ENCODE measurements at places on chromosomes 5 and 9. TPM values are rescaled to one million over a fixed set of nuclear protein-coding genes. Genes with fewer than 3 reads are reported as not detected.

DNA sequence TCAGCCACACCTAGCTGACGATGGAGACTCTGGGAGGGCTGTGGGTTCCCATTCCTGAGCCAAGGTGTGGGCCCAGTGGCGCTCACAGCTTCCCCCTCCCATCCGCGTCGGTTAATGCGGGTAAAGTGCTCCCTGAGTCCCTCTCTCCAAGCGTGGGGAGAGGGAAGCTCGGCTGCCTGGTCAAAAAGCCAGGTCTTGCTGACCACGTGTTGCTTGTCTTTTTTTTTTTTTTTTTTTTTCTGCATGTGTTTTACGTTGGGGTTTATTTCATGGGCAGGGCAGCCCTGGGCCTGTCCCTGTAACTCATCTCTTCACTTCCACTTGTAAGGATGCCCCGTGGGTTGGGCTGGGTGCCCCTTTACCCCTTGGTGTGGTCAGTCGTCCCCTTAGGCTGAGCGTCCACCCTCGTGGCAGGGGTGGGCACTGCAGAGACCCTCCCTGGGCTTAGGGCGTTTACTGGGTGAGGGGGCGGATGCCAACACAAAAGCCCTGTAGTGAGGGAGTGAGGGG, 11.9 kb downstream of the NKD2 start:
- DNase-seq, result no peak

ECM2 gene
- 16.3 TPM for total RNA-seq

GRCh38 chr9:129597355-129598088, 23.4 kb downstream of the C9orf50 start:
- peak; percentile 82 for DNase-seq

IL7R gene
- total RNA-seq, result 34.9 TPM

DNA sequence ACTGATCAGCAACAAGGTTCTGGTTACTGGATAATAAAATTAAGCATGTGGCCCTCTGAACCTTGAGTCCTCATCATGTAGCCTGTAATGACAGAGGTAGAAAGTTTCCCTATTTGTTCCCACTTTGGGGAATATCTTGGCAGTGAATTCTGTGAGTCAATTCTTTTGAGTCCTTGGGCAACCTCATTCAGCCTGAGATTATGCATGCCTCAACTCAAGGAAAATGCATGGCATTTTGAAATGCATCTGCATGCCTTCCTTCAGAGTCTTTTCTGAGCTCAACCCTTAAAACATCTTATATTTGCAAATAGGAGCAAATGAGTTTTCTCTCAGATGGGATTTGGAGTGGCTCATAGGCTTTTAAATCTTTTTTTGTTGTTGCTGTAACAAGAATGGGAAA, 218.1 kb upstream of the CD180 start:
- DNase-seq, result no peak

- DNase-seq, result no peak
These were observed 33.9 kb upstream of the BRD3 start for GRCh38 chr9:134101623-134102149.
